ENCODE measurements at places on chromosomes 1 and 21.

DNA sequence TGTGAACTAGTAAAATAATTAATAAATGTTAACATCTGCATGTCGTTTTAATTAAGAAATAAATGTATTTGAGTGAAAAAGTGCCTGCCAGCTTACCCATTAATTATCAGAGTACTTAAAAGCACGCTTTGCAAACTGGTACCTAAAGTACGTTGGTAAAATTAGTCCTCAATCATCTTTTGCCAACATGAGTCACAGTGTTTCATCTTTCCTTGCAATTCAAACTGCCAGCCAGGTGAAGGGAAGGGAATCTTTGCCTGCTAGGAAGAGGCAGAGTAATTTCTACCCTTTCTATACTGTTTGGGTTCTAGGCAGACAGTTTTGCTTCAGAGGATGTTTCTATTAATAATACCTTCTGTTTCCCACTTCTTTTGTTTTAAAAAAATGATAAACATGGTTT is 57.2 kb upstream of the CNIH3 start:
- DNase-seq, result no peak

- no peak for DNase-seq
These were observed 31.0 kb downstream of the TENT5C start for GRCh38 chr1:117636637-117637425.

GRCh38 chr1:198528364-198528763 is 12.1 kb downstream of the ATP6V1G3 start:
- DNase-seq, result no peak

GRCh38 chr1:62706985-62707743 is 19.0 kb upstream of the DOCK7 start:
- DNase-seq, result no peak

Data from activated effector memory CD4-positive, alpha-beta T cell treated with anti-CD3 and anti-CD28 coated beads, Interleukin-2, amount 50 U/mL, for 16 hours (primary cell).